ENCODE measurements at places on chromosomes 1 and 21.

GRCh38 chr1:214404571-214405213 lies 123.7 kb downstream of the SMYD2 start:
- no peak for DNase-seq

- no peak for DNase-seq
Measured at GRCh38 chr1:87457408-87457807, 128.7 kb downstream of the LMO4 start.

DNA sequence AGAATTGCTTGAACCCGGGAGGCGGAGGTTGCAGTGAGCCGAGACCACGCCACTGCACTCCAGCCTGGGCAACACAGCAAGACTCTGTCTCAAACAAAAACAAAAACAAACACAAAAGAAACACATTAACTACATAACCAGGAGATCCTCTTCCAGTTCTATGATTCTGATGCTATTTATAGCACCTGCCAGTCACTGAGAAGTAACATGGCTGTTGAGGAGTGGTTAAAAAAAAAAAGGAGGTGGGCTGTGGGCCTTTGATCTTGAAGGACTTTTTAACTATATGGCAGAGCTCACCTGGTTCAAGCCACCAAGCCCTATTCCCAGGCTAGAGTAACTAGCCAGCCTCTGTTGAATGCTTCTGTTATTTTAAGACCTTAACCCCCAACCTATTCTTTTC lies 148.8 kb downstream of the ZBTB18 start:
- DNase-seq: no peak

GRCh38 chr1:95118067-95118499 lies 928 bp downstream of the TLCD4 start:
- DNase-seq: no peak

DNA sequence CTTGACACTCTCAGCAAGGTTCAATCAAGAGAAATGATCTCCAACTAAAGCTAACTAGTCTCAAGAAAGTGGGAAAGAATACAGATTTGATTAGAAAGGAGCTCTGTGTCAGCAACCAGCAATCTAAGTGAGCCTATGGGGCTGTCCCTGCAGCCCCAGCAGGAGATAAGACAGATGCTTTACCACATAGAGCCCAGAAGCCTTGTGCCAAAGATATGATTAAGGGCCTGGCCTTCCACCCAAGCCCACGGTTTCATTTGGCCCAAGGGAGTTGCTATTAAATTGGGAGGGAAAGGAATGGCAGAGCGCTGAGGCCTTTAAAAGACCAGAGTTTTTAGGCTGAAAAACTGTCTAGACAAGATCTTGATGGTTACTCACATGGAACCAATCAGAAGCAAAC lies 74.8 kb downstream of the HLCS start:
- DNase-seq: no peak
